NCI-H1436 treated with DMSO at 0.1 percent for 48 hours (cell line): ENCODE measurements at places on chromosomes 16 and 17.

DNA sequence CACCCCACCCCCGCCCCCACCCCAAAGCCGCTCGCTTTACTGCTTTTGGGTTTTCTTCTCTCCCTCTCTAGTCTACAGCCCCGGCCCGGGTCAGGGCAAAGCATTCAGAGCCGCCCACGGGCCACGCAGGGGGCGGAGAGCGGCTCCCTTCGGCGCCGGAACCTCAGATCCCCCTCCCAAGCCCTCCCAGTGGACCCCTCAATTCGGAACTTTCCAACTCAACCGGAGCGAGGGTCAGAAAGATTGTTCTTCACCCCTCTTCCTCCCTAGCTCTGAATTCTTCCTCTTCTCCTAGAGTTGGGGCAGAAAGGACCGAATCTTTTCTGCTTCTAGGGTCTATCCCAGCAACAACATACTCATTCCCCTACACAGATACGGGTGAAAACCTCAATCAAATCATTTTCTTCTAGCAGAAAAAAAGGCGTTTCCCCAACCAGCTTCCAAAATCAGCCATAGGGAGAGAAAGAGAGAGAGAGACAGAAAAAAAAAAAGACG lies 1.0 kb downstream of the HOXB2 start:
- DNase-seq, result no peak

GRCh38 chr16:50599494-50599893 lies 51.3 kb downstream of the NKD1 start:
- DNase-seq, result no peak

GRCh38 chr16:78520470-78520869 lies 421.0 kb downstream of the WWOX start:
- no peak for DNase-seq

GRCh38 chr17:9880582-9880999 lies 24.5 kb downstream of the RCVRN start:
- no peak for DNase-seq

GRCh38 chr17:4446326-4447071 lies 12.8 kb downstream of the SPNS3 start:
- no peak for DNase-seq
